ENCODE measurements at places on chromosomes 3 and 15.

- DNase-seq: no peak
Measured at GRCh38 chr3:149239357-149239936, 17.8 kb upstream of the CP start.

- DNase-seq: no peak
Measured at GRCh38 chr3:42084586-42084985, 6.6 kb upstream of the TRAK1 start.

DNA sequence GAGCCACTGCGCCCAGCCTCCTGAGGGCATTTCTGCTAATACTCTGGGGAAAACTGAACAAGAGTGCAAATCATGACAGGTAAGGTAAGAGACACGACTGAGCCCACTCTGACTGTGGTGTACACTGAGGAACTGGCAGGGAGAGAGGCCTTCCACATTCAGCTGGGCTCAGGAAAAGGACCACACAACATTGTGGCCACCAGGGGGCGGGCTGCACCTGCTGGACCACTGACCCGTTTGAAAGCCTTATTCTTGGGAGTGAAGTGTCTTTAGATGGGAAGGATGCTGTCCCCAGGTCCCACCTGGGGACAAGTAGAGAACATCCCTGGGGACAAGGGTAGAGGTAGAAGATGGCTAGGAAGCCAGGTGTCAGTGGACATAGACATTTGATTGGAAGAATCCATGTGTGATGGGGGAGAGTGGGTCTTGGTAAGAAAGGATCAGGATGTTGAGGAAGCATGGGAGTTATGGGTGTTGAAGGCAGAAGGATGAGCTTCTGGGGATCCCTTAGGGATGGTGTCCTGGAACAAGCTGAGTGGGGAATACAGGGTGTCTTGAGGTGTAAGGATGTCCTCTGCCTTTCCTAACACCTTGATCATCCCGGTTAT is 6.2 kb upstream of the CTDSPL start:
- peak; percentile 10 for DNase-seq

- no peak for DNase-seq
Measured at GRCh38 chr15:89492111-89492641, 4.2 kb downstream of the RHCG start.

DNA sequence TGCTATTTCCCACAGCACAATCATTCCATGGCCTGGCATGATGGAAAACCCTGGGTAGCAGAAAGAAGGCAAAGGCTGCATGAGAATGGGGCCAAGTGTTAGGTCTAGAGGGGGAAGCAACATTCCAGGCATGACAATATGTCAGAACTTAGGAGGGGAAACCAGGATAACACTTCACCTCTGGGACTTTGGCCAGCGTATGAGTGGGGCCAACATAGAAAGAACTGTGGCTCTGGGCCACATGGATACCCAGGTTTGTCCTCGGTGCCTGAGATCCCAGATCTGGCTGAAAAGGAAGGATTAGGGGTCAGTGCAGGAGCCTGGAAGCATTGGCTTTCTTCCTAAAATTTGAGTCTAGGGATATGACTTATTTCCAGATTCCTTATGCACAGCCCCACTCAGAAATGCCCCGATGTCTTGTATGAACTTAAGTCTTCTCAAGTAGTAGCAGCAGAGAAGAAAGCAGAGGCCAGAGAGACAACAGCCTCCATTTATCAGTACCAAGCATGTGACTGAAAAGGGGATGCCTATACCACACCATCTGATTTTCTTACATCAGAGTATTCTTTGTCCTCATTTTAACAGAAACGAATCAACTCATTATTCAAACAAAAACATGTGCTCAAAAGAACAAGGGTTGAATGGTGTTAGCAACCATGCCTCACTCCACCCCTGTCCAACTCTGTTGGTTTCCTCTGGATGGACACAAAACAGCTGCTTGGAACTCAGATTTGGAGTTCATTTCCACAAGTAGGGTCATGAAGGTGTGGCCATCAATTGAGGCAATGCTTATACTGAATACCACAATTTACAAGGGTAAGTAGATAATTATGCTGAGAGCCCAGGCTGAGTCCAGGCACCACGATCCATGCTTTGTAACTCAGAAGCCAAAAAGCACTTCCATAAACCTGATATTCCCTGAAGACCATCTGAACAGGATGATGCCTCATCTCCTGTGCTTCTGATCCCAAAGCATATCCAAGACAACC is 43.7 kb upstream of the NDUFB4 start:
- DNase-seq: no peak

- no peak for DNase-seq
Measured at GRCh38 chr3:185351396-185351795, 11.5 kb upstream of the MAP3K13 start.
